ENCODE measurements at places on chromosomes 6 and 20.
A peak's percentile ranks its signal among the peaks of the same experiment; 100 is the strongest.

DNA sequence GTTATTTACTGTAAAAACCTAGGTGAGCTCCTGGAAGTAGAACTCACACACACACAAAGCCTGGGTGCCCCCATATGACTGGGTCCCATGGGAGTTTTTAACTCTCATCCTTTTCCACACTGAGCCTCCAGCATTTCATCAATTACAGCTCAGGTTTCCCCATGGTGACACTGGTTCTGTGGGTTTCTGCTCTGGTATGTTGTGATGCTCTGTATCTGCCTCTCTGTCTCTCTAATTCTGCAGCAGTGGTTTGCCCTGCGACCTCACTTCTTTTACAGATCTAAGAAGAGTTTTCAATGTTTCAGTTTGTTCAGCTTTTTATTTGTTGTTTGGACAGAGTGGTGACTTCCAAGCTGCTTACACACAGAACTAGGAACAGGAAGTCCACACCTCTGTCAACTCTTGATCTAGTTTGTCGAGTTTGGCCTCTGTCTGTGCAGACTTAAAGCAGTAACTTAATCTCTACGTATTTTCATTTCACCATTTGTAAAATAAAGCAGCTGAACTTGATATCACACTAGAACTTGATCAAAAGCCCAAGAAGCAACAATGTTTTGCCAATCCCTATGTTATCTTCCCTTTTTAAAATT, 554.3 kb downstream of the EPHA7 start:
- DNase-seq, result no peak

DNA sequence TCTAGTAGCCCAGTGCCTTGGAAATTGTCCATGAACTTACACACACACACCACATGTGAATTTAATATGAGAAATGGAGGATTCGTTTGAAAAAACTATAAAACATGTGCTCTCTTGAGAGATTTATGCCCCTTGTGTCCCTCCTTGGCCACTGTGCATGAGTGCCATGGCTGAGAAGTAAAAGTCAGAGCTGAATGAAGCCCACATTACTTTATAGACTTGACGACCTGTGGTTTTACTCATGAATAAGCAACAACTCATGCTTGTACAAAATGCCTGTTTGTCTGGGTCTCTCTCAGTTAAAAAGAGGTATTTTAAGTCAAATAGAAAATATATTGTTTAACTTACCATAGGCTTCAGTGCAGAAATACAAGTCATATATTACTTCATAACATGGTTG, 102.7 kb downstream of the KCNQ5 start:
- DNase-seq, result no peak

GRCh38 chr6:14272737-14273085, 155.1 kb downstream of the CD83 start:
- DNase-seq, result no peak

DNA sequence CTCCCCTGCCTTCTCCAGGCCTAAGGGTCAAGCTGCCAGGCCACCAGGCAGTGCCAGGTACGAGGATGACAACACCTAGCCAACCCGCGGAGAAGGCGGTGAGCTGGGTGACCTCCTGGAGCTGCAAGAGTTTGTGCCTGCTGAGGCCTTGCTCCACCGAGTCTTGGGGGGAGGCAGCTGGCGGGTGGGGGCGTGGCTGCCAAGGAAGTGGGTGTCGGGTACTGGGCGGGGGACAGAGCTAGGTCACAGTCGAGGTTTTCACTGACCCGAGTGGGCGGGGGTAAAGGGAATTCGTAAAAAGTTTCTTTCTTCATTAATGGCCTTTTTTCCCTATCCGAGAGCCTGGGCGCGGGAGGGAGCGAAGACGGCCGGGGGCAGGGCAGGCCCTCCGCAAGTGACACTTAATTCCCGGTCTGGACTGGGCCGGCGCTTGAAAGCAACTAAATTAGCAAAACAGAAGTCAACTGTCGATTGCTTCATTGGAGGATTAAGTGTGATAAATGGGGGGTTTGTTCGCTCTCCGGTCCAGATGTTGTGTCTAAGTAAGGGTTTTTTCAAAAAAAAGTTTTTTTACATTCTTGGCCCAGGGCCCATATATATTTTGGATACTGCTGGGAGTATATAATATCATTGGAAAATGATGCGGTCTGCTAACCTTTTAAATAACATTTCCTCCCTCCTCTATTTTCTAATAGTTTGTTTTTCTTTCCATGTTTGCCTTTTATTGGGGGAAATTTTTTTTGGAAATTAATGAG, 43.1 kb upstream of the FOXP4 start:
- DNase-seq, result no peak

GRCh38 chr6:36805917-36806316, 33.3 kb downstream of the CPNE5 start:
- no peak for DNase-seq

DNA sequence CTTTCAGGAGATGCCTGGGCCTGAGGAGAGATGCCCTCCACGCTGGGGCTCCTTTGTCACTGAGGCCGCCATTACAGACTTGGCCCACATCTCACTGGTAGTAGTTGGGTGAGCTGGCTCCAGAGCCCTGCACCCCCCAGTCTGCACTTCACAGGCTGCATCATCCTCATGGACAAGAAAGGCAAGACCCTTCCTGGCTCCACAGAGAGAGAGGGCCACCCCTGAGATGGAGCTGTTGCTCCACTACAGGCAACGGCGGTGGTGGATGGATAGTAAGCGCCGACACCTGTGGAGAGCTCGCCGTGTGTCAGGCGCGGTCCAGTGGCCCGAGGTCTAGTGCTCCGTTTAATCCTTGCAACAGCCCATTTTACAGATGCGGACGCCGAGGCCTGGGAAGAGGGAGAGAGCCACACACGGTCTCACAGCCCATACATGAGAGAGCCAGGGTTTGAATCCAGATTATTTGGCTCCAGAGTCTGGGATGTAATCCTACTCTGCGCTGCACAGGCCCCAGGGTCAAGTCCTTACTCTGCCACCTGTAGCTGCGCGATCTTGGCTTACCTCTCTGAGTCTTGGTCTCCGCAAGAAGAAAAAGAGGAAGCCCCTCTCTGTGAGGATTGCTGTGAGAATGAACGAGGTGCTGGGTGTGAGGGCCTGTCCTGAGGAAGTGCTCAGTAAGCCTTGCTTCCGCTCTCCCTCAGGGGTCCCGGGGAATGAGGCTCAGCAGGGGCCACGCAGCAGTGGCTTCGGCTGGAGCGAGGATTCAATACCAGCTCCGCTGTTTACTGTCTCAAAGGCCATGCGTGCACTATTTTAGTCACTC, 34.5 kb downstream of the SPDEF start:
- no peak for DNase-seq

DNA sequence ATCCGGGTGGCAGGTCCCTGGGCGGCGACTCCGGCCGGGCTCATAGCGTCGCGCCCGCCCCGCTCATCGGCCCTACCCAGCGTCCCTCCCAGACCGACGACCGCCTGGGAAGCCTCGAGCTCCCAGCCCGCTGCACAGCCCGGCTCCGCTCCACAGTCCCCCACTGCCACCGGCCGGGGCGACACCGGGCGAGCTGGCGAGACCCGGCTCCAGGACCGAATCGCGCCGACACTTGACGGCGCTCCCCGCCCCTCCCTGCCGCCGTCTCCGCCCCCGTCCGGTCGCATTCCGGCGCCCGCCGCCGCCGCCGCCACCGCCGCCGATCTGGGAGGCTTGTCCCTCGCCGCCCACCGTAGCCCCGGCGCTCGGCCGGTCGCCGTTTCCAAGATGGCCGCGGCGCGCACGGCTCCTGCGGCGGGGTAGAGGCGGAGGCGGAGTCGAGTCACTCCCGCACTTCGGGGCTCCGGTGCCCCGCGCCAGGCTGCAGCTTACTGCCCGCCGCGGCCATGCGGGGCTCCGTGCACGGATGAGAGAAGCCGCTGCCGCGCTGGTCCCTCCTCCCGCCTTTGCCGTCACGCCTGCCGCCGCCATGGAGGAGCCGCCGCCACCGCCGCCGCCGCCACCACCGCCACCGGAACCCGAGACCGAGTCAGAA, at the start of gene MAP3K4:
MAP3K4 (plus strand) TSS at position 364 of the 655 bp plus-strand sequence; CDS start at position 527, 163 bp downstream.
- peak; percentile 86 for DNase-seq

DNA sequence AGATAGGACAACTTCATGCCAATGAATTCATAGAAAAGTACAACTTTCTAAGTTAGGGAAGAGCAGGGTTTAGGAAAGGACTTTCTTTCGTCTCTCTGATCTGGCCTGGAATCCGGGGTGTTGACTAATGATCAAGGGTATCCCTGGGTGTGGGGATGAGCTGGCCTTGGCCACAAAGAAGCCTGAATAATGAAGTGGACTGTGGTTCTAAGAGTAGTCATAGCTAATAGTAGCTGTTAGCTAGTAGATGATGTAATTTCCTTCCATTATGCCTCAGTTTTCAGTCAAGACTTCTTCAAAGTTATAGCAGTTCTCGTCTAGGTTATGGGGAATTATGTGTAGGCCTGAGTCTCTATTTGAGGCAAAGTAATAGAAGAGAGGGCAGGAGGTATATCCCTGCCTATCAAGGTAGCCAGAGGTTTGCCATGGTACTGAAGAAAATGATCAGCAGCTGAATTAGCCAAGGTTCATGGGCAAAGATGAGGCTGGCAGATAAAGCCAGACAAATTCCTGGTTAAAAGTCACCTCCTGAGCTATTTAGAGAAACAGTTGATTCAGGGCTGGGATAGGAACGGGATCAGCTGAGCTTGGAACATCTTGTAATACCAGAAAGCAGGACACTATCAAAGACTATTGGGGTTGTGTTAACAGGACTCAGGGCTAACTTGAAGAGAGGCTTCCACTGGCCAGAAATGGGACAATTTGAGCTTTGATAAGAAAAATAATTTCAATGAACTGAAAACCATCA, 18.7 kb upstream of the TRPC4AP start:
- DNase-seq, result peak; percentile 75

GRCh38 chr20:18678549-18679419, 90.9 kb downstream of the DTD1 start:
- no peak for DNase-seq

DNA sequence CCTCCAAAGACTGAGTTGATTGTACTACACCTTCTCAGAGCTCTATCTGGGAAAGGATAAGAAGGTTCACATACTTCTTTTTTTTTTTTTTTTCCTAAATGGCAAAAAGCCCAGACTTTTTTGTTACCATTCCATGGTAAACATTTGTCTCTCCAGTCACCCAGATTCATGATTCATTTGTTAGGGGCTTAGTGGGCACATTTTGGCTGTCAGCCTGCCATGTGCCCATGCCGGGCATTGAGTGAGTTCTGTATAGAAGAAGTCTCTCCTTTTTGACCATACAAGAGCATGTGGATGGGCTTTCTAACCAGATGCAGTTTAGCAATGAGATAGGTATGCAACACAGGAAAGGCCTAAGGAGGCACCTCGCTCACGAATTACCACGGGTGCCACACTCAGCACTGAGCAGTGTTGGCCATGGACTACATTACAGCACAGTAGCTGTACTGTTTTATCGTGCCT, 447.5 kb upstream of the HSF2 start:
- DNase-seq, result no peak

DNA sequence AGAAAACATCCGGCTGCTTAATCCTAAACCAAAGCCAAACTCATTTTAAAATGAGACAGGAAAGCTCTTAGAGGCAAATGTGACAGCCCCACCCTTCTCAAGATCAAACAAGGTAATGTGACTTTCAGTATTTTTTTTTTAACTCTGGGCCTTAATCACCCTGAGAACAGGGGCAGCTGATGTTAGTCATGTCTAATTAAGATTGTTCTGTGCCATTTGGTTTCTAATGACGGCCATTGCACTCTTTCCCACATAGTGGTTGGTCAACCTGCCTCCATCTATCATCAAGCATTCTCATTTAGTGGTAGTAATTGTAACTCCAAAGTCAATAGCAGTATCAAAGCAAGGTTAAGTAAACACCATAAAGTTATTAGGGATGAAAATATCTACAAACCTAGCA, 191.6 kb upstream of the EXOC2 start:
- no peak for DNase-seq

GRCh38 chr6:108946695-108947094, 98.5 kb downstream of the ARMC2 start:
- DNase-seq, result no peak

DNA sequence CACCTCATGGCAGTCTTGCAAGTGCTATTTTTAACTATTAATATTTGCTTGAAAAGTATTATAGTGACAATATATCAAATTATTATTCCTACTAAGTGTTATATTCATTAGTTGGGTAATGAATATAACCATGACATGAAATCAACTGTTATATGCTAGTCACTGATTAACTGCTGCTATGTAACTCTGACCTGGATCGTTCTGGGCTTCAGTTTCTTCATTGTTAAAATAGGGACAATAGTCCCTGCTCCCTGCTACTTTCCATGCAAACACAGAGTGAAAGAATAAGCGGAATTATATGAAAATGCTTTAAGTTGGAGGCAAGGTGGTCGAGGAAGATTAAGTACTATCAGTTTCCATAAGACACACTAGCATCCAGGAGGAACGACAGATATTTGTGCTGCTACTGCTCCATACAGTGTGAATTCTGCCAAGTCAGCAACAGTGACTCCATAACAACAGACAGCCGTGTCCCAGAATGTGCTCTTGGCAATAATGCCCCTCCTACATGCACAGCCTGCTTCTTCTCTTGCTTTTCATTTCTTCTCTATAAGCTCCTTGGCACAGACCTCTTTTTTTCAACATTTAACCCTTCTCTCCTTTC, 107.2 kb downstream of the CHD6 start:
- no peak for DNase-seq

GRCh38 chr6:168671028-168671862, 230.3 kb downstream of the SMOC2 start:
- DNase-seq, result no peak

- no peak for DNase-seq
Observed at GRCh38 chr6:108618623-108619152, 58.0 kb downstream of the FOXO3 start.

- DNase-seq, result no peak
Observed at GRCh38 chr6:34218691-34219090, 18.0 kb upstream of the HMGA1 start.

- peak; percentile 36 for DNase-seq
Observed at GRCh38 chr20:19937218-19937617, 79.9 kb upstream of the NAA20 start.

DNA sequence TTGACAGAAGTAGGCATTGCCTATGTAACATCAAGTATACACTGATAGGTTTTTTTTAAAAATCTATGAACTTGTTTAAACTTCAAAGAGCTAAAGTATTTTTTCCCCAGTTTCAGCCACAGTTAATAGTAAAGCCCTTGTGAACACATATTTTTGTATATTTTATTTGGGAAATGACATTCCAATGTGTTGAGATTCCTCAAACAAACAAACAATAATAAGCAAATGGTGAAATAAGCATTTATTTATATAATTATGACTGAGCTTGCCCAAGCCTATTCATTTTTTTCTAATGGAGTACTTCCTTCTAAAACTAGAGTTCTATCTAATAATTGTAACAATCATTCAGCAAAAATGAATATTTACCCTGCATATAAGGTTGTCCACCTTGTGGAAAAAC, 12.5 kb downstream of the SYCP2 start:
- no peak for DNase-seq

GRCh38 chr6:36123270-36124139, 6.8 kb upstream of the MAPK13 start:
- DNase-seq, result peak; percentile 73

- no peak for DNase-seq
Observed at GRCh38 chr6:101935732-101936131, 542.2 kb downstream of the GRIK2 start.

- peak; percentile 91 for DNase-seq
Observed at GRCh38 chr6:163661272-163661671, 246.8 kb downstream of the QKI start.

Measured in inflammatory macrophage (primary cell).